Fibroblast of pulmonary artery (primary cell): ENCODE measurements at places on chromosomes 3 and 15.

GRCh38 chr3:58322793-58323192 lies 9.9 kb upstream of the PXK start:
- DNase-seq: no peak

- DNase-seq: no peak
Measured at GRCh38 chr3:137083332-137083731, 125.5 kb downstream of the IL20RB start.

DNA sequence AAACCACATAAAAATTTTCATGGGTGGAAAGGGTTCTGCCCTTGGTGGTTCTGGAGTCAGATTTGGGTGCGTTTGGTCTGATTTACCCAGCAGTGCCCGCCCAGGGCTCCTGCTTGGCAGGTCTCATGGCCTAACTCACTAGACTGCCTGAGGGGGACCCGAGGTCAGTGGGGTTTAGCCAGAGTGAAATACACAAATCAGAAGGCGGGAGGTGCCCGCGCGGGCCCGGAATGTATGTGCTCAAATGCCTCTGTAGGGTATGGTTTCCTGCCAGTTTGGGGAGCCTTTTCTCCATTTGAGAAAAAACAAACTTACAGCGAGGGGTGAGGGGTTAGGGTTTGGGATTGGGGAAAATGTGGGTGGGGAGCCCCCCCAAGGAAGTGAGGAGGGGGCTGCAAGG lies 70.9 kb upstream of the POLG start:
- no peak for DNase-seq

- DNase-seq: no peak
Measured at GRCh38 chr3:14832975-14833722, 14.4 kb downstream of the FGD5 start.

DNA sequence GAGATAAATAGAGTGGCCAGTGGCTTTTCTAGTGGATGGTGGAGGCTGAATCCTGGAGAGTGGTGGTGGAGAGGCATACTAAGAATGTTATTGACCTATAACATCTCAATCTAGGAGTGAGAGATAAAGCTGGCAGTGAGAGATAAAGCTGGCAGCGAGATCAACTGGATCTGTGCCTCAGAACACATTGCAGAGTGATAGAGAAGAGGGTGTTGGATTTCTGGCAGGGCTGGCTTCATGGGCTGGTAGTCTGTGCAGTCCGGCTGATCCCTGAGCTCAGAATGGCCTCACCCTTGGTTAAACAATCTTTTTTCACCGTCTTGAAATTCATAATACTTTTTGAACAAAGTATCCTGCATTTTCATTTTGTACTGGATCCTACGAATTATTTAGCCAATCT lies 221.2 kb downstream of the NLGN1 start:
- DNase-seq: no peak

DNA sequence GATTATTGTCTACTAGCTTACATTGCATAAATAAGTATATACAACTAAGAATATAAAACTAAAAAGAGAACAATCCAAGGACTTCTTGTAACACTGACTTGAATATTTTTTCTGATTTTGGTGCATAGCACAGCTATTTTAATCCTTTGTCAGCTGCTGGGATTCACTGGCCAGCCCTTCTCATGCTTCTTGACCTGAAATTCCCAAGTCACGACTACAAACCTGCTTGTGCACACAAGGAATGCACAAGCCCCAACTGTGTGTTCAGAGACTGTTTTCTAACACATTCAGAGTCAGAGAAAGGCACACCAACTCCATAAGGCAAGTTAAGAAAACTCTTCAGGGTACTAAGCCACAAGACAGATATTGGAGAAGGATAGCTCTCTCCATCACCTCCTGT lies 80.9 kb downstream of the TNIK start:
- peak; percentile 22 for DNase-seq

DNA sequence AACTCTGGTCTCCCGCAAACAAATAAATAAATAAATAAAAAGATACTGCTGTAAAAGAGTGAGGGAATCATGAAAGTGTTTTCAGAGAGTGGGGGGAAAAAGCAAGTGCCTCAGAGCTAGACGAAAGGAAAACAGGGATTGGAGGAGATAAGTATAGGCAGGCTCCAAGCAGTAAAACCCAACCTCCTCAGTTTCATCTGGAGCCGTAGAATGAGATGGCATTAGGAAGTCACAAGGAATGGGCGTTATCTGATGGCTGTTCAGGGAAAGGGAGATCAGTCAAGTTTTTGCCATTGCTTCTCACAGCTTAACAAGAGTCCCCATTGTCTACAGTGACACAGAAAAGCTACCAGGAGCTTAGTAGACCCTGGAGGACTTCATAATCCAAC lies 451.5 kb upstream of the PPP2R3A start:
- no peak for DNase-seq

DNA sequence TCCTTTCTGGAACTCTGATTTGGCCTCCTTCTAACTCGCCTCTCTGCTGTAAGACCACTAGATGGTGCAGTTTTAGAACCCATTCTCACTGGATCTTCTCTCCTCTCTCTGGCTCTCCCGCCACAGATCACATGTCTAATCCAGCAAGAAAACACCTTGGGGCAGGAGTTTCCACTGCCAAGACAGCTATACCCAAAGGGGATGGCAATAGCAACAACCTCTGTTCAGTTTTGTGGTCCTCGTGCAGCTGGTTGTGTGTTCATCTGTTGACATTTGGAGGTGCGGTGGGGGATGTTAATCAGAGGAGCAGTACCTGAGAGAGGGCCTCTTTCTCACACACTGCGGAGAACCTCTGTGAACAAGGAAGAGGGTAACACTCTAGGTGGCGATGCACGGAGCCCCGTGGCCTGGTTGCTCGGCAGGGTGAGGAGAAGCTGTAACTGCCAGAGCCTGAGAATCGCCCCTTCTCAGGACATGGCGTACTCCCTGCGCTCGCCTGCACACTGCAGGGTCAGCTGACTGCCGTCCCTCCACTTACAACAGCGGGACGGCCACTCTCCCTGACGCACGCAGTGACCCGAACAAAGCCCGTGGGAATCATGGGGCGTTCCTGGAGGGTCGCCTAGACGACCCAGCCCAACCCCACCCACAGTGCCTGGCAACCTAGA lies at the start of gene TEX55:
Gene TEX55 (plus strand): TSS at position 666 of the 668 bp plus-strand sequence. CDS start 25 bp downstream, outside the sequence.
- DNase-seq: peak; percentile 66

DNA sequence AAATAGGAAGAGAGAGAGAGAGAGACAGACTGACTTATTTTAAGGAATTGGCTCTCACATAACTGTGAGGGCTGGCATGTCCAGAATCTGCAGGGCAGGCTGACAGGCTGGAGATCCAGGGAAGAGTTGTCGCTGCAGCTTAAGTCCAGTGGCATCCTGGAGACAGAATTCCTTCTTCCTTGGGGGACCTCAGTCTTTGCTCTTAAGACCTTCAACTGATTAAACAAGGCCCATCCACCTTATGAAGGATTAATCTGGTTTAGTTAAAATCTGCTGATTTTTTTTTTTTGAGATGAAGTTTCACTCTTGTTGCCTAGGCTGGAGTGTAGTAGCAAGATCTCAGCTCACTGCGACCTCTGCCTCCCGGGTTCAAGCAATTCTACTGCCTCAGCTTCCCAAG lies 128.0 kb upstream of the ALDH1A3 start:
- no peak for DNase-seq

DNA sequence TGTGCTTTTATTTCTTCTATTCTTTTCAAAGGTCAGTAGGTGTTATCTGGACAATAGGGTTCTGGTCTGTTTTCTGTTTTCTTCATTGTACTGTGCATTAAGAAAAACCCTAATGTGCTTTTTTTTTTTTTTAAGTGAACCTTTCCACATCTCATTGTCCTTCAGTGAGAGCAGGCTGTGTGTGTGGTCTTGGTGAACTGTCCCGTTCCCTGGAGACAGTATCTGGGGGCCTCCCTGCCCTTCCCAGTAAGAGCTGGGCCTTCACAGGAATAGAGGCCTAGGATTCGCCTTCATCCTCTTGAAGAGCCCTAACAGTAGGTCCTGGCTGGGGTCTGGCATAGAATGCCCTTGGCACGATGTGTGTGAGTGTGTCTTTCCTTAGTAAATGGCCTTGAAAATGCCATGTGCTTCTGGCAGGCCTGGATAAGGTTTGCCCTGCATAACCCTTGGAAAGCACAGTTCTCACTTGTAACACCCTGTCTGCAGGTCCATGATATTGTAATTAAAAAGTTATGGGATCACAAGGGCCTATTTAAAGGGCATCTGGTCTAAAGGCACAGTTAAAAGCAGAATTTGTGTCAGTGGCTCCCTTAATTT lies 81.2 kb downstream of the IGF1R start:
- no peak for DNase-seq

- no peak for DNase-seq
Measured at GRCh38 chr3:71582612-71583565, 639 bp downstream of the FOXP1 start.

DNA sequence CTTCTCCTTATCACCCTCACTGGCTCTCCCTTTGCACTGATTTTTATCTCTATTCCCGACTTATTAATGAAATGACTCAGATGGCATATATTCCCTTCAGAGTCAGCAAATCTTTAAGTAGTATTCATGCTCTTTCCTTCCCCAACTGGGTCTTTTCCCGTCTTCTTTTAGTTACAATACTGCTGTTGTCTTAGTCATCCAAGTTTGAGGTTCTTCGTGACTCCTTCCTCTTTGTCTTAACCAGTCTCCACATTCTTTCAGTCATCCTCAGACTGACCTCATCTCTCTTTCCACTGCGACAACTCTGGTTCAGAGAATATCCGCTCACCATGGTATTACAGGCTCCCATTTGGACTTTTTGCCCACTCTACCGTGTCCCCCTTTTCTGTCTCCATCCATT lies 12.4 kb downstream of the WDR5B start:
- peak; percentile 24 for DNase-seq

GRCh38 chr3:123759871-123760270 lies 124.3 kb downstream of the MYLK start:
- no peak for DNase-seq

- no peak for DNase-seq
Measured at GRCh38 chr3:195820186-195820585, 8.5 kb upstream of the MUC4 start.

DNA sequence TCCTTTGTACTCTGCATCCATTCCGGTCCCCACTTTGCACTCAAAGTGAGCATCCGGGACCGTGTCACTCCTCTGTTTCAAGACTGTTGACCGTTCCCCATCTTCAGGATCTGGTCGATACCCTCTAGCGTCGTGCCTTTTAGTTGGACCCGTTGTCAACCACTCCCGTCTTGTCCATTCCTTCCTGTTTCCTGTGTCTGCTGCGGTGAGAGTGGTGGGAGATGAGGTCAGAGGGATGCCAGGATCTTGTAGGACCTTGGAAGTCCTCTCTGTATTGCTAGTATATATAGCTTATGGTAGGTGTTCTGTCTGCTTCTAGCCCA lies 624 bp downstream of the BRK1 start:
- DNase-seq: peak; percentile 33

DNA sequence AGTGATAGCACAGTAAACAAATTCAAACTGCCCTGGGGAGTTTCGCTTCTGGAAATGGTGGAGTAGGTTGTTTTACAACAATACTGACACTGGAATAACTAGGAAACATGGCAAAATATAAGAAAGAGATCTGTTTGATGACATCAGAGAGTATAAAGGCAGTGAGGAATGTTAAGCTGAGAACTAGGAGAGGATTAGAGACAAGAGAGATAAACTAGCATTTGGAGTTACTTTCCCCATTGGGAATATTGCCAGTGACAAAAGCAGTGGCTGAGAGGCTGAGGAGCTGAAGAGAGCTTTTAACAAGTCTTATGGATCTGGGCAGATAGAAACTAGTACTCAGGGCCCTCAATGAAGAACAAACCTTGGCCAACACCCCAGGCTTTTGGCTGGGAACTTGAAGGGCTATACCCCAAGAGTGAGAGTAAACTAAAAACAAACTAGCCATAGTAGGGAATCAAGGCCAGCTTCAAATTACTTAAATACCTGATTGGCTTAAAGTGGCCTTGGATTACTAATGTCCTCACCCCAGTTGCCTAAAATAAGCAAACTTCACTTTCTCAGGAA lies 280.4 kb downstream of the KLF13 start:
- DNase-seq: no peak

- no peak for DNase-seq
Measured at GRCh38 chr3:22671848-22672247, 531.3 kb upstream of the UBE2E2 start.

- DNase-seq: no peak
Measured at GRCh38 chr3:96996009-96996408, 181.6 kb downstream of the EPHA6 start.
